Activated T-helper 1 cell treated with anti-CD3 and anti-CD28 coated beads, Interleukin-12 subunit alpha, Interleukin-12 subunit beta, Interleukin-2, Interleukin-4 antibody, amounts not matched to agents 30 ng/mL and 10 ng/mL and 1 ng/mL, durations not matched to agents 14 hours and 24 hours and 36 hours (primary cell): ENCODE measurements at places on chromosomes 7 and 10. TPM values are rescaled to one million over a fixed set of nuclear protein-coding genes. Genes with fewer than 3 reads are reported as not detected.
A peak's percentile ranks its signal among the peaks of the same experiment; 100 is the strongest.

GRCh38 chr10:90859321-90859751 lies 1.5 kb upstream of the HTR7 start:
- no peak overlapping the region for H3K27ac ChIP-seq
- no peak for DNase-seq
- peaks cover 79% of the 10 kb centered on the region for H3K27me3 ChIP-seq
- peaks cover 17% of the 10 kb centered on the region for H3K4me1 ChIP-seq

DNA sequence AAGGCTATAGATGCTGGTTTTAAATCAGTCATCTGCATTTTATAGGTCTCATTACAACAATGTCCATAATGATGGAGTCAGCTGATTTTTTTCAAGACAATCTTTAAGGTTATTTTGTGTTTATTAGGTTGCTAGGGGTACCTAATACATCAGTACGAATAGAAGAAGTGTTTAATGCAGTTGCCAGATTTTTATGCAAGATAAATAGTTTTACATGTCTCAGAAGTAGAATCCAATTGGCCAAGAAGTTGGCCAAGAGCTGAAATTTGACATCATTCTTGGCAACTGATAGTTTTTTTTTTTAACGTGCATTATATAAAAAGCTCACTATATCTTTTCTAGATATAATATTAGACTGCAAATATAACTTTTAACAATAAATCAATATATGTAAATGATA lies 208.5 kb downstream of the TRIL start:
- H3K4me1 ChIP-seq: no peaks in the 10 kb centered on the region
- no peak overlapping the region for H3K4me3 ChIP-seq
- DNase-seq: no peak
- no peaks in the 10 kb centered on the region for H3K27me3 ChIP-seq
- no peak overlapping the region for H3K27ac ChIP-seq
- no peaks in the 10 kb centered on the region for H3K36me3 ChIP-seq

GRCh38 chr10:67936416-67936815 lies 52.0 kb downstream of the SIRT1 start:
- H3K4me3 ChIP-seq: no peak overlapping the region
- peaks cover 18% of the 10 kb centered on the region for H3K36me3 ChIP-seq
- H3K4me1 ChIP-seq: no peaks in the 10 kb centered on the region
- no peaks in the 10 kb centered on the region for H3K27me3 ChIP-seq

DNA sequence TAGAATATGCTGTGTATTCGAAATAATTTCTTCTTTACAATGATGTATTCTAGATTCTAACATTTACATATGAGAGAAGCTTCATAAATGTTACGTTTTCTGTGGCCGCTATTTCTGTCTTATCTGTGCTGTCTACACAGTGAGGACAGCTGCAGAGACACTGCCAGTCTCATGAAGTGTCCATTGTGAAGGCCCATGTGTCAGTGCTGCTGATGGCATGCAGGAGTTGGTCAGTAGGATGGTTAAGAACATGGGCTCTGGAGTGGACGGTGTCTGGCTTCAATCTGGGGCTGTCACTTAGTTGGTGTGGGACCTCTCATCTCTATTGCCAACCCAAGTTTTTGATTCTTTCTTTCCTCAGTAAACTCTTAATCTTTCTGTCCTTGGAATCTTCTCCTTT lies 137.3 kb downstream of the SDK1 start:
- peaks cover 5% of the 10 kb centered on the region for H3K27me3 ChIP-seq
- DNase-seq: no peak
- H3K4me1 ChIP-seq: no peaks in the 10 kb centered on the region
- no peak overlapping the region for H3K27ac ChIP-seq
- H3K36me3 ChIP-seq: no peaks in the 10 kb centered on the region

DNA sequence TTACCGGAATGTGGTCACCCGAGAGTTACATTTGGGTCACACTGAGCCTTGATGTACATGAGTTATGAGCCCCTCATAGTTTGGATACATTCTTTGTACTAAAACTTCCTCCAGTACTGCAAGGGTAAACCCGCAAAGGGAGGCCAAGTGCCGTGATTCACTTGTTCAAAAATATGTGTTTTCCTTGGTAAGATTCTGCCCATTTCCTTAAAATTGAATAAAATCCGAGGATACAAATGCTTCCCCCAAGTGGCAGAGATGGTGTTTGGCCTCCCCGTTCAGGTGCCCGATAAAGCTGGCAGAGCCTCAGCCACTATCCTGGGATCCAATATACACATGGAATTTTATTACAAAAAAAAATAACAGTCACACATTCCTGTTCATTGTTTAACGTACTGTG lies 268.3 kb downstream of the DIP2C start:
- DNase-seq: no peak
- H3K4me3 ChIP-seq: no peak overlapping the region
- H3K27ac ChIP-seq: no peak overlapping the region
- no peaks in the 10 kb centered on the region for H3K36me3 ChIP-seq

GRCh38 chr7:67553378-67553777 lies 556.7 kb downstream of the TYW1 start:
- H3K36me3 ChIP-seq: no peaks in the 10 kb centered on the region
- no peak overlapping the region for H3K4me3 ChIP-seq
- no peaks in the 10 kb centered on the region for H3K27me3 ChIP-seq
- H3K27ac ChIP-seq: no peak overlapping the region
- DNase-seq: no peak

DNA sequence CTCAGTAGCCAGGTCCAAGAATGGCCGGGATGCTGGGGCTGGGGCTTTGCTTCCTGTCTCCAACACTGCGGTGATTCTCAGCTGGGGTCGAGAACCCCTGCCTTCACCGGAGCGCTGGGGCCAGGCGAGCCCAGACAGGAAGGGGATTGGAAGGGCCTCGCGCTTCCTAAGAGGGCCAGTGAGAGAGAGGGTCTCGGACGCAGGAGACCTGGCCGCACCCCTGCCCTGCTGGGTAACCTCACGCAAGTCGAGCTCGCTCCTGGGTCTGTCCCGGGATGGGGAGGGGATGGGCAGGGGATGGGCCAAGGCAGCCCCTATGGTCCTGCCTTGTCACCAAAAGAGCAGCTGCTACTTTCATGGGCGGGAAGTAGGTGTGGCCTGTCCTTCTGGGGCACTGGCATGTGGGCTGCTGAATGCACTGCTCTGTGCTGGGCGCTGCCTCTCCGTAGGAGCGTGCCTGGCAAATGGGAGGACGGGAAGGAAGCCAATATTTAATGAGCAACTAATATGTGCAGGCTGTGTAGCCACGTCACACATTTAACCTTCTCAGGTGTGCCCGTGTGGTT lies 20.0 kb downstream of the KCNK18 start:
- H3K27ac ChIP-seq: no peak overlapping the region
- no peak for DNase-seq
- peak overlapping the region; percentile 73 for H3K4me3 ChIP-seq

The HOXA2 gene
- total RNA-seq: not detected in 2 replicates

The CXCL12 gene
- total RNA-seq: not detected in 2 replicates
